ENCODE measurements at places on chromosomes 16 and 17.

DNA sequence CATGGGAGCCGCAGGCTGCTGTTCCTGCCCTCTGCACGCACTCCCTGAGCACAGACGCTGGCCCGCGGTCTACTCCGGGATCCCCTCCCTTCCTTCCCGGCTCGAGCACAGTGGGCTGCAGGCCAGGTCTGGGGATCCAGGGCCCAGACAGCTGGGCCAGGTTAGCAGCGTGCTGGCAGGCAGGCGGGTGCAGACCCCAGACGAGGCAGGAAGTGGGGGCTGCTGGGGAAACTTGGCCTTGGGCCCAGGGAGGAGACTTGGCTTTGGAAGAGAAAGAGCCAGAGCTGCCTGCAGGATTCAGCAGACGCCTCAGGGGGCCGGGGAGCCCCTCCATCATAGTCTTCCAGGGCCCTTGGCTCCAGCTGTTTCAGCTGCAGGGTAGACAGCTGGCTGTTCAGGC is 30.2 kb upstream of the ABCC3 start:
- no peak for DNase-seq

GRCh38 chr17:1322014-1322428 is 42.6 kb downstream of the TRARG1 start:
- DNase-seq = no peak

DNA sequence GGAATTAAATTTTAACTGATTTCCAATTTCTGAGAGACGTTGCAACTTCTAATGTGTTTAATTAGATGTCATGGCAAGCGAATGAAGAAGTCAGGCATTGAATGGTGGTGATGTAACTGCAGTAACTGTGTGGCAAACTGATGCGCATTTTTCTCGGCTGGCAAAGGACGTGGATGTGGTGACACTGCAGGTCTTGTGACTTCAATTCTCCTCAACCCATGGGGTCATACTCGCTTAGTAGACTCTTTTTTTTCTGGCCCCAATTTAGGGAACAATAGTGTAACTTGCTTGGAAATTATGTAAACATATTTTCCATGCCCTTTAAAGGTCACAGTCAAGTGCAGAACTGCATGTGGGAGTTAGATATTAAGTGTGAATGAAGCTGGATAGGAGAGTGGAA is 1.9 kb upstream of the FAM20A start:
- DNase-seq = no peak

GRCh38 chr17:66677201-66677981 is 157.5 kb upstream of the CACNG5 start:
- DNase-seq = no peak

DNA sequence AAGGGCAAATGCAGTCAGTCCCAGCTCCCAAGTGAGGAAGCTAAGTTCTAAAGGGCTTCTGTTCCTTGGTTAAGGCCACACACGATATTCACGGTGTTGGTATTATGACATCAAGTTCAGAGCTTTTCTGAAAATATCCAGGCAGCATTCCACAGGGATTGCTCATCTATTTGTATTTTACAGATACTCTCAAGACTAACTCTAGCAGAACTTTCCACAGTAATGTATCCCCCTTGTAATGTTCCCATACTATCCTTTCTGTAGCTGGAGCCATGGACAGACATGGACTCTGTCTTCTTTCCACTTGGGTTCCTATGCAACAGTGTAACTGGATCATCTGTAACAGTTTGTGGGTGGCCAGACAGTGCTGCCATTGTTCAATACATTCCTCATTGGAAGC is 13.5 kb downstream of the SDR42E1 start:
- no peak for DNase-seq

- no peak for DNase-seq
Measured at GRCh38 chr17:75269844-75270217, 1.2 kb downstream of the MIF4GD start.

- DNase-seq = no peak
Measured at GRCh38 chr16:11677959-11678881, 10.0 kb downstream of the SNN start.

DNA sequence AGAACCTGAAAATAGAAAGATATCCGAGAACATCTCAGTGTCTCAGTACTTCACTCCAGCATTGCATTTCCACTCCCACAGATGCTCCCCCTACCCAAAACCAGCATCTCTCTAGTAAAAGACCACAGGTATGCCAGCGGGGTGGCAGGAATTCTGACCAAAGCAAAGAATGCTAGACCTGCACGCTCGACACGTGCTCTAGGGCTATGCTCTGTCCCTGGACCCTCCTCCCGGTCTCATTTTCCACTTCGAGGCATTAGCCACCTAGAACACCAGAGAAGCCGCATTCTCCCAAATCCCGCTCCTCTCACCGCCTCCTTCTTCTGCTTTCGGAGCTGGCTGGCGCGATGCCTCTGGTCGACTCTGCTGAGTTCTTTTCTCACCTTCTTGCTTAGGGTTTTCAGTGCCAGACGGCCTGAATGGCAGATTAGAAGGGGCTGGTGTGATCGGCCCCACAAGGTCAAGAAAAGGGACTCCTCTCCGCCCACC is 487 bp downstream of the TSR1 start:
- no peak for DNase-seq

DNA sequence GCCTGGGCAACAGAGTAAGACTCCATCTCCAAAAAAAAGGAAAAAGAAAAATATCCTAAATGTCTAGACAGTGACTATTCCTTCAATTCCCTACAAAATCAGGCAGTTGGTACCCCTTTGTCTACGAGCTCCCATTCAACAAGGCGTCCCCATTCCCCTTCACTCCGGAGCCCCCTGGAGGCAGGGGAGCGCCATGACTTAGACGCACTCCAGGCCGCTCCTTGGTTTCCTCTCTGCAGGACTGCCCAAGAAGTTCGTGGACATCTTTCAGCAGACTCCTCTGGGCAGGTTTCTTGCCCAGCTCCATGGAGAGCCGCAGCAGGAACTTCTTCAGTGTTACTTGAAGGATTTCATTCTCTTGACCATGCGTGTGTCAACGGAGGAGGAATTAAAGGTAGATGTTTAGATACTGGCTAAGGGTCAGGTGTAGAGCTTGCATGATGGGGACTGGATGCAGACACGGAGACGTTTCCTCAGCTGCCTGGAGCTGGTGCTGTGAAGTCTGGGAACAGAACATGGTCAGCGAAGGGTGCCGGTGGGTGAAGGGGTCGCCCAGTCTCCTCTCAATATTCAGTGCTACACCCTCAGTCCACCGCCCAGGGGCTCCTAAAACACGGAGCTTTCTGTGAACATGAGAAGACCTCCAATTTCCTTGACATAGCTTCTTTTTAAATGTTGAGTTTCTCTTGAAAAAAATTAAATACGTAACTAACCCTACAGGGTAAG is 53.3 kb upstream of the ENDOV start:
- DNase-seq = peak; percentile 23

- no peak for DNase-seq
Measured at GRCh38 chr17:46202424-46202823, 9.2 kb upstream of the KANSL1 start.

GRCh38 chr17:41910701-41911391 is 7.9 kb downstream of the ACLY start:
- no peak for DNase-seq

DNA sequence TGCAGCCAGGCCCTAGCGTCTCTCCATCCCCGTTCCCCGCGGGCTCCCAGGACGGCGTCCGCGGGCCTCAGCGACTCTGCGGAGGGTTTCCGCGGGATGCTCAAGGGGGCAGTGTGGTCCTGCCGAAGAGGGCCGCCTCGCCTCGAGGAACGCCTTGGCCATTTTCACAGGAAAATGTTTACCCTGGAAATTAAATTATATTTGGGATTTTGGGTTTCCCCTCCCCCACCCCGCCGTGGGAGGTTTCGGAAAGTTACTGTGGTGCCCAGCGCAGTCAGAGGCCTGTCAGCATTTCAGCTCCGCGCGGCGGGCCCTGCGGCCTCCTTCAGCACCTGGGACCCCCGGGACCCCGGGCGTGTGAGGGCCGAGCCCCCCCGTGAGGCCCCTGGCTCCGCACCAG is 94.5 kb downstream of the PCTP start:
- DNase-seq = no peak

DNA sequence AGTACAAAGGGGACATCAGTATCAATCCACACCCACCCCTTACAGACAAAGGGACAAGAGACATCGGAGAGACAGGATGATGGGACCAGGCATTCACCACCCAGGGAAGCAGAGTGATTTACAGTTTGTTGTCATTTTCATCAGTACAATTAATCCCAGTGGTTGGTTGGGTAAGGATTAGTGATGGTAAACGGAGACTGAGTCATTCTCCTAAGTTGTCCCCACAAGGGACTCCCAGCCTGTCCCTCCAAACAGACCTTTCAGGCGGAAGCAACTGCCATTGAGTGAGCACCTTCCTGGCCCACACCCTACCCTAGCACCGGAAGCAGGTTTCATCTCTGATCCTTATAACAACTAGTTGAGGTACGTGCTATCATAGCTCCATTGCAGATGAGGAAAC is 11.2 kb downstream of the PPL start:
- DNase-seq = no peak

GRCh38 chr17:57954397-57955182 is 622 bp downstream of the CUEDC1 start:
- no peak for DNase-seq

- DNase-seq = no peak
Measured at GRCh38 chr16:79929260-79929965, 328.9 kb upstream of the MAF start.

DNA sequence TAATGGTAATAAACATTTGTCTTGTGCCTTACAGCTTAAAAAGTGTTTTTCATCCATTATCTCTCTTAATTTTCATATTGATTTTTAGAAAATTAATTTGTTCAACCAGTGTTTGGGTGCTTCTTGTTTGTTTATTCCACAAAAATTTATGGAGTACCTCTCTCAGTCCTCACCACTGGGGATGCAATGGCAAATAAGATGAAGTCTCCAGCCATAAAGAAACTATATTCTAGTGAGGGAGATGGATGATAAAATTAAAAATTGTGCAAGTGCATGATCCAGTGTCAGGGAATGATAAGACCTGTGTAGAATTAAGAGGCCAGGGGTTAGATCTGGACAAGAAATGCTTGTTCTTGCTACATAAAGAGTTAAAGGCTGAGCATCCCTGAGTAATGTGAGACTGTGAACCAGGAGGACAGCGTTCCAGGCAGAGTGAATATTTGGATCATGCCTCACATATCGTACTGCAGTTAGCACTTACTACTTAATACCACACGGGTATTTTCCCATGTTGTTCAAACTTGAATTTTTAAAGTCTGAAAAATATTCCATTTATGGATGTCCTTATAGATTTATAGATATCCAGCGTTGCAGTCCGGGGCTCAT is 535.7 kb upstream of the HSBP1 start:
- DNase-seq = no peak

- DNase-seq = no peak
Measured at GRCh38 chr17:21039839-21040575, 2.8 kb downstream of the USP22 start.

- DNase-seq = no peak
Measured at GRCh38 chr16:17369421-17370222, 101.1 kb downstream of the XYLT1 start.

DNA sequence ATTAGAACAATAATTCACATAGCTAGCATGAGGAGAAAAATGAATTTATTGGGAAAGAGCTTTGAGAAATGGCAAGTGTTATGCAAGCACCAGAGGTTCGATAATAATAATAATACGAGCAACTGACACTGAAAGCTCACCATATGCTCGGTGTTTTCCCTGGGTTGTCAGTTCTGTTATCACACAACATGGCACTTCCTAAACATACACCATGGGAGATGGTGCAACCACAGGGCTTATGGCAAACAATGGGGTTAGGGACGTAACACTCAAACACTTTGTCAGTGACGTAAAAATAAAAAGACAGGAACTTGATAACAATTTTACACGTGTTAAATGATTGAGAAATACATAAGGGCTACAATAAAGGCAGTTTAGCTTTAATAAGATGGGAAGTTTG is 23.7 kb downstream of the OR1D5 start:
- no peak for DNase-seq

DNA sequence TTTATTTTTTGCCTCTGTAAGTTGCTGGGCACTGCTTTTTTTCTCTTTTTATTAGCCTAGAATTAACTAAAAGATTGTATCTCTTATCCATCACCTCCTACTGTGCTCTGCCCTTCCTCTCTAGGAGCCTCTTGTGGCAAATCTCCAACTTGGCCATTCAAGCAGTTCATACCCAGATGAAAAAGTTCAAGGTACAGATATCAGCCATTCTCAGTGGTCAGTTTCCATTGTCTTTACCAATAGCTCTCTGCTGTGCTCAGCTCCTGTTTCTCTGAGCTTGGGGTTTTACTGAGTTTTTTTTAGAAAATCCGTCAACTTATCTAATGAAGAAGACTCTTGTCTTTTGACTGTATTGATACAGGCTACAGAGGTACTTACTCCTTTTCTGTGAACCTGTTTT is 15.6 kb downstream of the MOSMO start:
- DNase-seq = no peak

DNA sequence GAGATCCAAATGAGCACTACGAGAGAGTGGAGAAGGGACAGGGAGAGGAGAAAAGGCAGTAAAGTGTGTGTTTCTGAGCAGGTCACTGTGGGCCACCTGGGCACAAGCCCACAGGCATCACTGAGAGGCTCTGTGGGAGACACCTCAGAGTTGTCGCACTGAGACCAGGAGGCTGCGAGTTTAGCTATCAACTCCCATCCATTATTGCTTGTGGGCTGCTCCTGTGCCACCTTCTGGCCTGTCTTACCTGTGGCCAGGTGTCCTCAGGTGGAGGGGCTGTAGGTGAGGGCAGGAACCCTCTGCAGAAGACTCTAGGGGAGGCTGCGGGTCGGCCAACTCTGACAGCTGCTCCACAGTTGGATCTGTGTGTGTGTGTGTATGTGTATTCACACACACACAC is 2.5 kb upstream of the PRR29 start:
- DNase-seq = no peak

GRCh38 chr16:31453255-31454204 is 5.8 kb upstream of the ARMC5 start:
- DNase-seq = no peak

DNA sequence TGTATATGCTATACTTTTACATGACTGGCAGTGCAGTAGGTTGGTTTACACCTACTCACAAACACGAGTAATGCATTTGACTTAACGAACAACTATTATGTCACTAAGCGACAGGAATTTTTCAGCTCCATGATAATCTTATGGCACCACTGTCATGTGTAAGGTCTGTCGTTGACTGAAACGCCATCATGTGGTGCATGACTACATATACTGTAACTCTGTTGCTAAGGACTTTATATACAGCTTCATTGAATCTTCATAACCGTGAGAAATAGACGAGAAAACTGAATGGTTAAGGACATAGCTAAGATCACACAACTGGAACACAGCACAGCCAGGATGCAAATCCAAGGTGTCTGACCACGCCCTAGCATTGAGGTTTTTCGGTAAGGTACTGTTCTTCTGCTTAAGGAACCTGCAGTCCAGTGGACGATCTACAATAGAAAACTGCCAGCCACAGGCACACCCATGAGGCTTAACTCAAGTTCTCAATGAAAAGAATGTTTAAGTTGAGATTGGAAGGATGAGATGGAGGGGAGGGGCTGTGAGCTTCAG is 3.3 kb downstream of the CFAP20 start:
- no peak for DNase-seq
